ENCODE measurements at places on chromosomes 5 and 9.

DNA sequence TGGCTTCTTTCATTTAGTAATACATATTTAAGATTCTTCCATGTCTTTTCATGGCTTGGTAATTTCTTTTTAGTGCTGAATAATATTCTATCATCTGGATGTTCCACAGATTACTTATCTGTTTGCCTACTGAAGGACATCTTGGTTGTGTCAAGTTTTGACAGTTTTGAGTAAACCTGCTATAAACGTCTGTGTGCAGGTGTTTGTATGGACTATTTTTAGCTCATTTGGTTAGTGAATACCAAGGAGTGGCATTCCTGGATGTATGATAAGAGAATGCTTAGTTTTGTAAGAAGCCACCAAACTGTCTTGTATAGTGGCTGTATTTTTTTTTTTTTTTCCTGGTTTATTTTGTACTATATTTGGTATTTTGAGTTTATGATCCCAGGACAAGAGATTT, 38.4 kb downstream of the PRRC1 start:
- DNase-seq: no peak

GRCh38 chr9:71920456-71921189, 9.2 kb downstream of the C9orf85 start:
- DNase-seq: no peak

DNA sequence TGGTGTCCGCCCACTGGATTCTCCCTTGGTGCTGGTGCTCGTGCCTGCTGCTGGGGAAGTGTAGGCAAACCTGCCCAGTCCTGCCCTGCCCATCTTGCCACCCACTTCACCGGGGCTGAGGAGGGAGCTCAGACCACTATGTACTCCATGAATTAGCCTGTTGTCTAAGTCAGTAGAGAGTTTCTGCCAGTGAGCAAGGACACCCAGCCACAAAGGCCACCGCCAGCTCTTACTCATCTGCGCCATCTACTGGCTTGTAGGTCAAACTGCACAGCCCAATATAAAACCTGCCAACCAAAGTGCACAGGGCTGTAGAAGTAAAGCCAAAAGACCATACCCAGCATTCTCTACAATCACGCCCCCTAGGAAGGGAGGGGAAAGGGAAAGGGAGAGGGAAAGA, 102.3 kb downstream of the GLIS3 start:
- DNase-seq: no peak

GRCh38 chr9:35681341-35682002, 7.7 kb downstream of the CA9 start:
- DNase-seq: no peak

DNA sequence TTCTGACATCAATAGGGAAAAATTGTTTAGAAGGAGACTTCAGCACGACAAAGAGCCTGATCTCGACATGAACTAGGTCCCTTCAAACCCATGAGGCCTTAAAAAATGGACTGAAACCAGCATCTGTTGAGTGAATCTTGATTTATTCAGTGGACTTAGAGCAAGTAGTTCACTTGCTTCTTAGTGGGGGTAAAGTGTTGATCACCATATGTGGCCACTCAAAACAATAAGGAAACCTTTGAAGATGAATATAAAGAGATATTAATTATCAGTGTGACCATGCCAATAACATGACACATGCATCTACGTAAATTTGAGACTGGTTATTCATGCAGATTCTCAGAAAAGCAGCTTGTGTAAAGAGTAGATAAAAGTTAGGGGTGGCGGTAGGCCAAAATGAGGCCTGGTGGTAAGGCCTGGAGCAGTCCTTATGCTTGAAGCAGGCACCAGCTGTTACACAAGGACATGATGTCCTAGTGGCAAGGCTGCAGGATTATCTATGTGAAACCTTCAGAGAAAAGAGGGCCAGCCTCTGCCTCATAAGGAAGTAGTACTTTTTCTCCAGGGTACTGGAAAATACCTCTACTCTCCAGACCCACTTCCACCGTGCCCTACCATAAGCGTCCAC, 61.3 kb downstream of the S1PR3 start:
- DNase-seq: no peak

GRCh38 chr5:148615644-148616275, 38.6 kb downstream of the HTR4 start:
- no peak for DNase-seq

DNA sequence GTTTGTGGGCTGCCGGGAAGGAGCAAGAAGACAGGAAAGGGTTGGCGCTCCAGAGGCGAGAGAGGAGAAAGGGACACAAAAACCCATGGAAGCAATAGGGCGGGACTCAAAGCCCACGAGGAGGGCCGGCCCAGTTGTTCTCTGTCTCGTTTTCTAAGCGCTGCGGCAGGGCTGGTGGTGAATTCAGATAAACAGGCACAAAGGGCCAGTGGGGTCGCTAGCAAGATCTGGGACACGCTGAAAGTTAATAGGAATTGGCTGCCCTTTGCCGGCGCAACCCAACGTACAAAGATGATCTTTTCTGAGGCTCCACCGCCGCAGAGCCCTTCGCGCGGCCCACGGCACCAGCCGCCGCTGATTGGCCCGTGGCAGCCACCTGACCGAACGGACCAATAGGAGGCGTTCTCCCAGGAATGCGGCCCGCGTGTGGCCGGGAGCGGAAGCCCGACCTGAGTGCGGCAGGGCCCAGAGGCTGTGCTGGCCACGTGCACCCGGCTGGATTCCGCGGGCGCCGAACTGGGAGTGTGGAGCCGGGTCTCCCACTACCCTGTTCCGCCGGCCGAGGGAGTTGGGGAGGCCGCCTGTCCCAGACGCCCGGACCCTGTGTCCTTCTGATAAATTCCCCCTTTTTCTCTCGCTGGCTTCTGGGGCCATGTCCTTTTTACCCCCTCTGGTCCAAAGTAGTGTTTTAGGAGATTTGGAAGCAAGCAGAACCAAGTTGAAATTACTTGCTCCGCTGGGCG, 16.8 kb upstream of the NSD1 start:
- DNase-seq: no peak

GRCh38 chr5:160452795-160453194, 31.1 kb downstream of the PTTG1 start:
- DNase-seq: no peak

DNA sequence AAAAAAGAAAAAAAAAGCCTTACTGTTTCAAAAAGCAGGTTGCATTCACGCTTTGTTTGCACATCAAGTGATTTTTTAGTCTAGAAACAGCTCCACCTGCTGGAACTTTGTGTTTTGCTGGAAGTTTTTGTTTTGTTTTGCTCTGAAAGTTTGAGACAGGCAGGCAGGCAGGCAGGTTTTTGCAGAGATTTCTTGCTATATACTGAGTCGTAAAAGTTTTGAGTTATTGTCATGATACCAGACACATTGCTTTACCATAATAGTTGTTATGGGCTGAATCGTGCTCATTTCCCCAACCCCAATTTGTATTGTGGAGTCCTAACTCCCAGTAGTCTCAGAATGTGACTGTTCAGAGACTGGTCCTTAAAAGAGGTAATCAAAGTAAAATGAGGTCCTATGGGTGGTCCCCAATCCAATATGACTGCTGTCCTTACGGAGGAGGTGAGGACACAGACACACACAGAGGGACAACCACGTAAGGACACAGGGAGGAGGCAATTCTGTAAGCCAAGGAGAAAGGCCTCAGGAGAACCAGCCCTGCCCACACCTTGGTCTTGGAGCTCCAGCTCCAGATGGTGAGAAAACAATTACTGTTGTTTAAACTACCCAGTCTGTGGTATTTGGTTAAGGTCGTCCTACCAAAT, 20.9 kb downstream of the OR2Y1 start:
- DNase-seq: no peak

GRCh38 chr5:96931605-96932004, 4.3 kb upstream of the LNPEP start:
- no peak for DNase-seq

- DNase-seq: no peak
Measured at GRCh38 chr9:97277953-97278352, 29.5 kb upstream of the CCDC180 start.

DNA sequence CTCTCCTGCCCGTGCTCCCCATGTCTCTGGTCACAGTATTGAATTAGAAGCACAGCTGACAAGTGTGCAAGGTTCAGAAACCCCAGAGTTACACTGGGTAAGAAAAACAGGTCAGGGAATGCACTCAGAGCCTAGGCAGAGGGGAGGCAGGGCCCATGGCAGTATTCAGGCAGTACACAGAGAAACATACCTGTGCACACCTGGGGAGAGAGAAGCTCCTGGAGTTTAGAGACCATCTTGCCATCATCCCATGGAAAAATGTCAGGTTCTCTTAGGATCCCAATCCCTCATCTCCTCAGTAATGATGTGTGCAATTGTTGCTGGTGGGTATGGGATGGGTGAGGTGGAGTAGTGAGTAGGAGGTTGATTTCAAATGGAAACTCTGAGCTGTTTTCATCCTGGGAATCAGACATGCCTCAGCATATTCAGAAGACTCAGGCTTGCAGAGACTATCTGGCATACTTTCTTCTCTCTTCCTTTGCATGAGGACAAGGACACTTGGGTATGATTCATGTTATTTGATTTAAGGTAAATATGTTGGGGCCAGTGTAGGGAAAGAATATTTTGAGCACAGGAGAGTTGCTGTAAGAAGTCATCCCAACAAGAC, 228.5 kb downstream of the ESM1 start:
- DNase-seq: no peak

DNA sequence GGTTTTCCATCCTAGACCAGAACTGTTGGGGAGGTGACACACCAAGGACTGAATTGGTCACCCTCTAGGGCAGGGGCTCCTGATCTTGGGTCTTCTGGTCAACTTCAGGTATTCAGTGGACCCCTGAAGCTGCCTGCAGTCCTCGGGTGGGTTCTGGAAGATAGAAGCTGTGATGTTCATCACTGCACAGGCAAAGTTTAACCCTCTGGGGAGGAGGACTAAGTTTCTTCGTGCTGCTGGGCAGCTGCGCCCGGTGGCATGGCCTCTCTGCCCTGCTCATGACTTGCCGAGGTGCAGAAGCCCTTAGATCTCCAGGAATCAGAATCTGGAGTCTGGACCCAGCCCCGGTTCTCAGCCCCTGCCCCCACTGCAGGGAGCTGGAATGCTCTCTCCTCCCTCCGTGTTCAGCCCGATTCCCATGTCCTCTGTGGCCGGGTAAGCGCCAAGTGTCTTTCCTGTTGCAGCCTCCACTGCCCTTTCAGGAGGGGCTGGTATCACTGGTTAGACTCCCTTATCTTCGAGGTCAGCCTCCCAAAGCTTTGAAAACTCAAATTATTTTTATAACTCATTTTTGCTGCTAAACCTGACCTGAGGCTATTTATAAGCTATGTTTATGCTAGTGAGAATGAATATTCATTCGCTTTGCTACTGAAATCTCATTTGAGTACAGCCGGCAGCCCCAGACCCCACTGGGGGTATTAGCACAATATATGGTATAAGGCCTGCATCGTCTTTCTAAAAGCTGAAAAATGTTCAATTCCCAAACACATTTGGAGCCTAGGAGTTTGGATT, 1.7 kb downstream of the LAMC3 start:
- no peak for DNase-seq

GRCh38 chr5:58754250-58754649, 171.4 kb downstream of the RAB3C start:
- no peak for DNase-seq

DNA sequence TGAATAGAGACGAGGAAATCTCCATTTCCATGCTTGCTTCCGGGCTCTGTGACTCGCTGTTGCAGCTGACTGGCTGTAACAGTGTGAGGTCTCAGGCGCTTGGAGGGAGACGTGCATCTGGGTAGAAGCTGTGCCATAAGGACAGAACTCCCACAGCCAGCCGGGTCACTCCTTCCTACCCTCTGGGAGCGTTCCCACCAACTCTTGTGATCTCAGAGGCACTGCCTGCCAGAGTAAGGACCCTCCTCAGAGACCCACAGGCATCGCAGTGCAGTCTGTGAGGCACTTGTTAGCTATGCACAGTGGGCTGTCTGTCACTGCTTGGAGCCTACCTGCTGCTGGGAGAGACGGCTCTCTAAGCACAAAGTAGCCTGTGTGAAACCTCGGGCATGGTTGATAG, 203.4 kb upstream of the SEMA6A start:
- no peak for DNase-seq

GRCh38 chr5:65880496-65881072, 45.8 kb upstream of the ERBIN start:
- DNase-seq: no peak

- DNase-seq: no peak
Measured at GRCh38 chr5:134851307-134851923, 5.6 kb downstream of the C5orf24 start.

DNA sequence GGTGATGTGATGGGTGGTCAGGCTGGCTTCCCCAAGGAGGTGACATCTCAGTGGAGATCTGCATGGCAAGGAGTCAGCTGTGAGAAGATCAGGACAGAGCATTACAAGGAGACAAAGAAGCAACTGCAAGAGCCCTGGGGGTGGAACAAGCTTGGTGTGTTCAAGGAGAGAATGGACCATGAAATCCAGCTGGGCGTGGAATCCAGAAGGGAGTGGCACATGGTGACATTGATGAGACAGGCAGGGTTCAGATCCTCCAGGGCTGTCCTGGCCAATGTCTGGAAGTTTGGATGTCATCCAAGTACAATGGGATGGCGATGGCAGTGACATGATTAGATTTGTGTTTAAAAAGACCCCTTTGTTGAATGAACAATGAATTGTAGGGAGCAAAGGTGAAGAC, 175.6 kb downstream of the MACROH2A1 start:
- no peak for DNase-seq

GRCh38 chr5:113176196-113176595, 199.6 kb downstream of the DCP2 start:
- no peak for DNase-seq

- DNase-seq: no peak
Measured at GRCh38 chr9:102669220-102669619, 325.9 kb upstream of the CYLC2 start.

DNA sequence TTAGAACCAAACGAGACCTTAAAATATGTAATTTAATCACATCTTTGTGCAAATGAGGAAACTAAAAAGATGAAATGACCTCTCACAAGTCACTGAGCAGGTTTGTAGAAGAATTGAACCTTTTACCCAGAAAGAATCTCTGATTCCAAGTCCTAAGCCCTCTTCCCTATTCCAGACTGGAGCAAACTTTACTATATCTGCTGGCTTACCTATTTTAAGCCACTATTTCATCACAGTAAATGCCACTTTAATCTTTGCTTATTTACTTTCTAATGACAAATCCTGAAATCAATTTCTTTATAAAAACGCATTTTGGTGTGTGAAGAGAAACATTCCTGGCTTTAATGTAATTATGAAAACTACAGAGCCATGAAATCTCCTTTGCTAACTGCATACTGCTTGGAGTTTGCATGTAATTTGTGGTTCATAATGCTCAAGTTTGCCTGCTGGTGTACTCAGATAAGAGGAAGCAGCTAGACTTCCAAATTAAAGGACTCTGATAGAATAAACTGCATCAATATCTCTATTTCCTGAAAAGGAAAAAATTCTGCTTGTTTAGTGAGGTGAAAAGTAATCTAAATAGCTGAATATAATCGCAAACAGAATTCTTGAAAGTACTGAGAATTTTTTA, 121.2 kb downstream of the RAB3C start:
- no peak for DNase-seq

All from NCI-H1417 treated with DMSO at 0.1 percent for 48 hours (cell line).